ENCODE measurements at places on chromosomes 11 and 22. TPM values are rescaled to one million over a fixed set of nuclear protein-coding genes. Genes with fewer than 3 reads are reported as not detected.

DNA sequence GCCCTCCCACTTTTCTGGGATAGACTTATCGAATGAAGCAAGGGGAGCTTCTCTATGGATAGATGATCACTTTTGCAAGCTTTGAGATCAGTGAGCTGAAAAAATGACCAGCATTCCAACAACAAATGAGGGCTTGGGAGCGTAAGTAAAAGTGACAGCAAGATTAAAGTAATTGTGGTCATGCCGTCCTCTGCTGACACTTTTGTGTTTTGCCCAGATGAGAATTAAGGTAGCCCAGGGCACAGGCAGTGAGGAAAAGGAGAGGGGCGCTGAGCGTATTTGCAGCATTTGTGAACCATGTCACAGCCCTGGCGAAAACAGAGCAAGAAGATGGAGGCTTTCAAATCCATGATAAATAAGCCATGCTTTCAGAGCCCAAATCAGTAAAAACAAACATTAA lies 24.6 kb upstream of the TMA7B start:
- DNase-seq = no peak

GRCh38 chr11:116840224-116840745 lies 2.9 kb upstream of the APOA1 start:
- peak; percentile 39 for DNase-seq

GRCh38 chr11:133064152-133064877 lies 468.0 kb downstream of the OPCML start:
- DNase-seq = peak; percentile 77

GRCh38 chr11:104655066-104655465 lies 243.2 kb downstream of the CASP12 start:
- DNase-seq = no peak

DNA sequence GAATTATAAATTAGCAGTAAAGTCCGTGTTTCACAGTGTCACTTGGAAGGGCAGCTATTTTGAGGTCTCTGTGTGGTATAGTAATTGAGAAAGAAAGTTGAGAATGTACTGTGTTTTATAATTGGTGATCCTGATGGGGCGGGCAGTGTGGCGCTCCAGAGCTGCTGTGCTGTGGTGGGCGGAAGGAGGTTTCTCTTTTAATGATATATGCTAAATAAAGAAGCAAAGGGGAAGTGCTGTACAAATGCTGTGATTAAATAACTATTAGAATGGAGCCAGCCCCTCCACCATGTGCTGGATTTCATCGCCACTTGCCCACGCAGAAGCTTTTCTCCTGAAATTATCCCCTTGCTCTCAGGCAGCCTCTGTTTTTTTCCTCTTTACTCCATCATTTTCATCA lies 24.6 kb downstream of the ATXN10 start:
- DNase-seq = no peak

- DNase-seq = no peak
Measured at GRCh38 chr11:11524436-11525061, 97.3 kb downstream of the GALNT18 start.

GRCh38 chr11:84722583-84723108 lies 904.5 kb downstream of the DLG2 start:
- no peak for DNase-seq

DNA sequence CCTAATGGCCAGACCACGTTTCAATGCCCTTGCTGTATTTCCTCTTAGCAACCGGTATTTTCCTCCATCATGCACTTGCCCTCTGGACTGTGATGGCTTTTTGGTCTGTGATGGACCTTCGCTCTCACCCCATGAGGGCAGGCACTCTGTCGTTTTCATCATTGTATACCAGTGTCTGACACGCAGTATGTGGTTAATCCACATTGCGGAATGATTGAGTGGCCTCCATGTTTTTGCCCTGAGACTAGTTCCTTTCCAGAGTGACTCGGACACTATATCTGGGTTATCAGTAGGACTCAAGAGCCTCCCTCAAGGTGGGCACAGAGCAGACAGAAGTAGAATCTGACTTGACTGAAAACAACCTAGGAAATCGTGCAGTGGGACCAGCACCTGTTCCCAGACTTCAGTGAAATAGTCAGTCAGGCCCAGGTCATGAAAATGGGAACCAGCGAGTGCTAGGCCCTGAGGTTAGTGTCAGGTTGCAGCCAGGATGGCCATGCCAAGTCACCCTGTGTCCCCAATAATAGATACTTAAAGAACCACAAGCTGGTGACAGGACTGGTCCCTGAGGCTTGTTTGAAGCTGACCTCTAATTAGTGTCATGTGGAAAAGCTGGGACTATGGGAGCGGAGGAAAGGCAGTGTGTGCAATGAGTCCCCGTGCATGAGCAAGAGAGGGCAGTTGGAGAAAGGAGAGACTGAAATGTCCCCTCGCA lies 464.7 kb downstream of the INSC start:
- no peak for DNase-seq

DNA sequence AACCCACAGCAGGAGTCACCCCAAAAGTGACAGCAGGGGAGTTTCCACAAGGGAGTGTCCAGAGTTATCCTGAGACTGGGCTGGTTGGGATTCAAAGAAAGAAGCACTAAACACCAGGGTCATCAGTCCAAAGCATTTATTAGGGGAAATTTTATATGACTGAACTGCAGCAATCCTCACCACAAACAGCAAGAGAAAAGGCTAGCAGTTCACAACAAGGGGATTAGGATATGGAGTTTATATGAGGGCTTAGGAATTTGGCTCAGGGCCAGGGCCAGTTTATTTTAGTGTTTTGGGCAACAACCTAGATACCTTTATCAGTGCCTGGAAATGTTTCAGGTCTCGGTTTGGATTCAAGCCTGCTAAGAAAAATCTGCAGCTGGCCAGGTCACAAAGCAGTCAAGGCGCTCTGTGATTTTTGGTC lies 4.6 kb upstream of the TMEM126A start:
- no peak for DNase-seq

GRCh38 chr11:83717537-83717936 lies 431.4 kb upstream of the CCDC90B start:
- no peak for DNase-seq

DNA sequence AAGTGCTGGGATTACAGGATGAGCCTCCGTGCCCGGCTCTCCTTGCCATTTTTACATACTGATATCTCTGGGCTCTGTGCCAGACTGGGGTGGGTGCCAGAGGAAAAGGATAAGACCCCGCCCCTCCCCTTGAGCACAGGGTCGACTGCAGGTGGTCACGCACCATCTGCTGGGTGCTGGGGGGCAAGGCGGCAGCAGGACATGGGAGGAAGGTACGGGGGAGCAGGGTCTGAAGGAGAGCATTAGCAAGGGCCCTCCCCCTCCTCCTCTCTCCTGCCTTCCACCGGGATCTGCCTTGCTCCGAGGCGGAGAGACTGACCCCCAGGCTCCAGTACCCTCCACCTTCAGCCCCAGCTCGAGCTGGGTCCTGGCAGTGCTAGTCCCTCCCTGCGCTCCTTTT lies 9.7 kb upstream of the PGA3 start:
- DNase-seq = no peak

- DNase-seq = peak; percentile 68
Measured at GRCh38 chr11:119316729-119317591, at the start of gene MCAM. TSS of gene MCAM (minus strand) at chr11:119317130. CDS start at chr11:119317101, 29 bp downstream.

DNA sequence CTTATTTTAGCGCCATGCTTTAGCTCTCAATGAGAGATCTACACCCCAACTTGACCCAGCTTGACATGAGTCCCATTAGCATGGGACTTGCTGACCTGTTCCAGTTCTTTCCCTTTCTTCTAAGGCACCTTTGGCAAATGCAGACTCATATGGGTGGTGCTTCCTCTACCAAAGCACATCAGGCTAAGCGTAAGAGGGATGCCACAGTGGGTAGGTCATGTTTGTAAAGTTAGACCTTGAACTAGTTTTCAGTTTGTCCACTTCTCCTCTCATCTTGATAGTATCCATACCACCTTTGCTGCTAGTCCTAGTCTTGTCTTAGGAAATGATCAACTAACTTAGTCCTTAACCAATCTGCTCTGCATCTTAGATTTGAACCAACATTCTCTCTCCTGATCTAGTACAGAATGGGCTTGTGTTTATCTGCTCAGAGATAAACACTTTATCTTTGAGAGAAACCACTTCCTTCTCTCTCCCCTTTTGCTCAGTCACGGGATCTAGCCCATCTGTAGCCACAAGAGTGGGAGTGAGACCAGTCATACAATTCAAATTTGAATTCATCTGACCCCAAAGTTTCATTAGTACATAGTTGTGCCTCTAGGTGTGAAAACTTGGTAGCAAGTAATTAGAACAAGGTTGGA lies 72.1 kb upstream of the CD44 start:
- DNase-seq = no peak

DNA sequence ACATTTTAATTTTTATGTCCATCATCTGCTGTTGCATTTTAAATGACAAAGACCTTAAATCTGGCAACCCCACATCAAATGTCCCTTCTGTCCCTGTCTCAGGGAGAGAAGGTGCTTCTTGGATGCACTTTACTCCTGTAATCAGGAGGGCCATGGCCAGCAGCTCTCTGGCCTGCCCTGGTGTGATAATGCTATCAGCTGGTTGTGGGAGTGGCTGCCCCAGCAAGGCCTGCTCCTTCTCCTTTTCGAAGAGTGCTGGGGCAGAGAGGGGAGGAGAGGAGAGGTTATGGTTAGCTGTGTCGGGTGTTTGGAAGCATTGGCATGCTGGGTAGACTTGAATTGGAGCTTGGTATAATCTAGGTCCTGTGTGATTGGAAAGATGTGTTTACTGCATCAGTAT lies 12.8 kb downstream of the TNRC6B start:
- DNase-seq = no peak

GRCh38 chr11:79039122-79039521 lies 401.7 kb downstream of the TENM4 start:
- DNase-seq = no peak

RTN4RL2 gene
- polyA plus RNA-seq = 18.5 TPM

ARHGAP8 gene
- 0.82 TPM for polyA plus RNA-seq

MMP11 gene
- 6.2 TPM for polyA plus RNA-seq

KCTD17 gene
- polyA plus RNA-seq = 23.3 TPM

PRG2 gene
- 0.58 TPM for polyA plus RNA-seq

POU2AF2 gene
- not detected for polyA plus RNA-seq

SLC35F2 gene
- polyA plus RNA-seq = 5.4 TPM

FXYD2 gene
- polyA plus RNA-seq = 0.71 TPM

NELL1 gene
- 3.6 TPM for polyA plus RNA-seq
